ENCODE measurements at places on chromosomes 4 and X. TPM values are rescaled to one million over a fixed set of nuclear protein-coding genes. Genes with fewer than 3 reads are reported as not detected.

GRCh38 chr4:106502106-106502699 is 133.6 kb upstream of the GIMD1 start:
- DNase-seq: peak; percentile 35

- no peak for DNase-seq
Measured at GRCh38 chr4:5973486-5974220, 44.6 kb downstream of the C4orf50 start.

GRCh38 chr4:17544831-17545234 is 29.9 kb downstream of the CLRN2 start:
- DNase-seq: no peak

GRCh38 chrX:130330706-130331105 is 9.0 kb upstream of the SLC25A14 start:
- DNase-seq: peak; percentile 44

GRCh38 chrX:137413190-137413589 is 152.7 kb upstream of the ZIC3 start:
- DNase-seq: no peak

GRCh38 chr4:73847526-73848182 is 5.4 kb upstream of the PF4V1 start:
- DNase-seq: no peak

- no peak for DNase-seq
Measured at GRCh38 chrX:107348051-107348450, 101.4 kb upstream of the FRMPD3 start.

DNA sequence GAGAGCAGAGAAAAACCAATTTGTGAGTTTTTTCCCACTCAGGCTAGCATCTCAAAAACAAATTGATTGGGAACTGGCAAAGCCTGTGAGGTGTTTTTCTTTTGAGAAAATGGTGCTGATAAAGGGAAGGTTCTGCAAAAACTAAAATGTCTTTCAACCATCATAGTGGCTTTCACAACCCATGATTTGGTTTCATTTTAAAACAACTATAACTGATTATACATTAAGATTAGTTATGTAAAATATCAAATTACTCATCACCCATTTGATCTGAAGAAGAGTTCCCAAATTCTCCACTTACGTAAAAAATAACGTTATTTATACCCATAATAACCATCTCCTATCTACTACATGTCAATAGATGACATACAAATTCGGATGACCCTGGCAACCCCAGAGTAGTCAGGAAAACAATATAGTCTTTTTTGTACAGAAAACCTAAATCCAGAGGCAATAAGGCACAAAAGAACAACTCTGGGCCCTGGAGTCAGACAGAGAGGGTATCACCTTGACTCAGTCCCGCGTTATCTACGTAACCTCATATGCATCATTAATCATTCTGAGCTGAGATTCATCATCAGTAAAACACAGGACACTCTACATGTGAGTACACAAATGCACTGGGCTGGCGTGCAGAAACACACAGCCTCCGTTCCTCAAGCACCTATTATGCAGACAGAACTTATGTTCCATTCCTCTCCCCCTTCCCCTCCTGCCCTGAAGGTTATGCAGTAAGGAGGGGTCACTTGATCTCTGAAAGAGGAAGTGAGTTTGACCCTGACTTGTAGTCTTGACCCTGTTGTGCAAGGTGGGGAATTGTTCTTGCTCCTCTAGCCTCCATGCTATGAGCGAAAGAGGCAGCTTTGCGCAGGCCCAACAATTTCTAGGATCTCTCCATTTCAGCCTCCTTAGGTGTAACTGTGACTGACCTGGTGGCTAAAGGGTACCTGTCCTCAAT is 82.2 kb downstream of the SLC9A7 start:
- no peak for DNase-seq

DNA sequence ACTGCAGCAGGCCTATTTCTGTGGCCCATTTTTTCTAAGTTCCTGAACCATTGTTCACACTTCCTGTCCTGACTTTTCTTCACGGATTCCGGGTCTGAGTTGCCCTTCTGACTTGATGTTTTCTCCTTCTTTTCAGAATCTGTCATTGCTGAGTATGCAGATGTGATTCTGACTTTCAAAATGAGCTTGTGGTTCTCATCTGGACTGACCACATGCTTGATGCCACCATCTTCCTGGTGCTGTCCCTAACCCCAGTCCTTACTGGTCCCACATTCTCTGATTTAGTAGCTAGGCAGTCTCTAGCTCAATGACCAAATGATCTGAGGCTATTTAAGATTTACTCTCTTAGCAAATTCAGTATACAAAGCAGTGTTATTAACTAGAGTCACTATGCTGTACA is 822.3 kb upstream of the TENM3 start:
- DNase-seq: no peak

Gene MAGEA9B
- total RNA-seq: not detected

Gene CLGN
- 14.0 TPM for total RNA-seq

Gene MYOZ2
- total RNA-seq: not detected

Gene ARHGAP36
- total RNA-seq: not detected

Gene ZNF732
- not detected for total RNA-seq

Gene XAGE1B
- not detected for total RNA-seq
